ENCODE measurements at places on chromosomes 12 and 14.

DNA sequence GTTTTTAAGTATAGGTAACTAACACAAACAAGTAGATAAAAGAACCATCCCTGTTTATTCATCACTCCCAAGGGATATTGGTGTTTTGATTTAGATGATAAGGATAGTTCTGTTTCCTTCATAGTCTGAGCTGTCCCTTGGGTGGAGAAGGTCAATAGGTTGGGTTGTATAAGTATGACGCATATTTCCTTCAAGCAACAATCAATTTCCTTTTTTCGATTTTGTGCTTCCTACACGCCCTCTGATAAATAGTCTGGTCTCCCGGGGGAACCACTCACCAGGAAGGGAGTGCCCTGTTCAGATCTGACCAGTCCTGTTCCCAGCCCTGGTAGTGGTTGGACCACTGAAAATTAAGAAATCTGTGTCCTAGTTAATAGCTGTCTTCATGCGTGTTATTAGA, 378.8 kb upstream of the FAR2 start:
- no peak for DNase-seq

DNA sequence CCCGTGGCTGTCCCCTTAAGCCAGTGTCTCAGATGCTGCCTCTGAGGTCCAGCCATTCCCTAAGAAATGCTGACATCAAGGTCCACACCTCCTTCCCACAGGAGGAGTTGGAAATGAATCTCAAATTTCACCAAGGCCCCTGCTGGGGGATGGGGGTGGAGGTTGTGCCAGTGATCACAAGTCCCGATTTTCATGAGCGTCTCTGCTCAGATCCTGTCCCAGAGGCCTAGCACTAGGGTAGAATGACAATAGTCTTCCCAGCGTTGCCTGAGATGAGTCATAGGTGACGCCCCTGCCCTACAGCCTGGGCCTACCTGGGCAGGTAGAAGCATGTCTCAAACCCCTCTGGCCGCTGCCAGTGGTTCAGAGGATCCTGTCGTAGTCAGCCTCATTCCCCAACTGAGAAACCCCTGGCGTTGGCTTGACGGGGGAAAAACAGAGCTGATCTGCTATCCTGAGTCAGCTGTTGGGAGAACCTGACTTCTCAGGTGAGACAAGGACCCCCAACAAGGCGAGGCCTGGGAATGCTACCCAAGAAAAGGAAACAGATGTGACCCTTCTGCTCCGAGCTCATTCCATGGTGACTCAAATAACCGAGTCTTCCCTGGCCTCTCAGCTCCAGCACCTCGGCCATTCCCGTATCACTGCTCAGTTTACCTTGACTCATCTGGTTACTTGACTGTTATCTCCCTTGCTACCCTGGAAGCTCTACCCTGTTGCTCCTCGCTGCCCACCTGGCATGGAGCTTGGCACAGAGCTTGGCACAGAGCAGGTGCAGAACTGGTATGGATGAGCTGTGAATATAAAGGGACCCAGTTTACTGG, 21.8 kb upstream of the SPPL3 start:
- peak; percentile 26 for DNase-seq

GRCh38 chr14:65070471-65070976, 31.8 kb downstream of the MAX start:
- peak; percentile 54 for DNase-seq

- DNase-seq = no peak
These were observed 9.0 kb downstream of the BCL11B start for GRCh38 chr14:99262977-99263448.

GRCh38 chr14:104690861-104691455, 1.5 kb downstream of the INF2 start:
- no peak for DNase-seq

DNA sequence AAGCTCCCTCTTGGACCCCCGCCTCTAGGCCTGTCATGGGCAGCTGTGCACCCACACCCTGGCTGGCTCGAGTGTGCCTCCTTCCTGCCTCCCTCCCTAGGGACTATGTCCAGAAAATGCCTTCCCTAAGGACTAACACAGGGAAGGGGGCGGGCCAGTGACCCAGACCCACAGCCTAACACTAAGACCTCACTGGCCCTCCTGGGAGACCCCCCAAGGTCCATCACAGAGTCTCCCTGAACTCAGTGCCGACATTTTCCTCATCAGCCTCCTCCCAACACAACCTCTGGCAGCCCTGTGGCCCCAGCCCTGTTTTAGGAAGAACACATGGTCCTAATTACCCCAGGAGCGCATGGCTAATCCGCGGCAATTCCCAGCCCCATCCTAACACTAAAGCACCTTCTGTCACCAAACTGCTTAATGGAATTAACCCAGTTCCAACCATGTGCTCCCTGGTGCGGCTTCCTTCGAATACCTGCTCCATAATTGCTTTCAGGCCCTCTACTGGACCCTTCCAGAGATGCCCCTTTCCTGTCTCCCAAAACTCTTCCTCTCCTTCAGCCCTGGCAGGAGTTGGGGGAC, 5.6 kb downstream of the MSI1 start:
- DNase-seq = no peak
